Amygdala (tissue), 56 donors: ENCODE measurements at places on chromosomes 1 and 21.

- no peak for DNase-seq
These were observed 52.7 kb downstream of the TRMT1L start for GRCh38 chr1:185104083-185104482.

- DNase-seq = no peak
These were observed 48.7 kb downstream of the SMYD2 start for GRCh38 chr1:214329470-214330220.

- no peak for DNase-seq
These were observed 32.0 kb upstream of the TDRD10 start for GRCh38 chr1:154469844-154470560.

DNA sequence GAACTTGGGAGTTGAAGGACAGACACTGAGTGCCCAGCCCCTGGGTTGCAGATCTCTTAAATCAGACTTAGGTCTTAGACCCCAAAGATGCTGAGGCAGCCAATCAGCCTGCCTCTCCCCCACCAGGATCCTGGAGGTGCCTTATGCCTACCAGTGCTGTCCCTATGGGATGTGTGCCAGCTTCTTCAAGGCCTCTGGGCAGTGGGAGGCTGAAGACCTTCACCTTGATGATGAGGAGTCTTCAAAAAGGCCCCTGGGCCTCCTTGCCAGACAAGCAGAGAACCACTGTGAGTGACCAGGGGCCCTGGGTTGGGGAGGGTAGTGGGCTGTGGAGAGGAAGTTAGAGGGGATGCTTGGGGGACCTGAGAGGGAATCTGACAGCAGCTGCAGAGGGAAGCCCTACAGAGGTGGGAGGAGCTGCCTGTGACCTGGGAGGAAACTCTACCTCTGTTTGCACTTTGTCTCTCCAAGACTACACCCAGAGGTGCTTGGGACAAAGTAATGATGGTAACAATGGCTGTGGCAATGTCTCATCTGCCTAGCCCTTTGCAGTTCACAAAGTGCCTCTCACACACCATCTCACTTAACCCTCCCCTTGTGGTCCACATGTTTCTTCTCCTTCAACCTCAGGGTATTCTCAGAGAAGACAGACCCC is 31.5 kb downstream of the UBE2T start:
- DNase-seq = no peak

DNA sequence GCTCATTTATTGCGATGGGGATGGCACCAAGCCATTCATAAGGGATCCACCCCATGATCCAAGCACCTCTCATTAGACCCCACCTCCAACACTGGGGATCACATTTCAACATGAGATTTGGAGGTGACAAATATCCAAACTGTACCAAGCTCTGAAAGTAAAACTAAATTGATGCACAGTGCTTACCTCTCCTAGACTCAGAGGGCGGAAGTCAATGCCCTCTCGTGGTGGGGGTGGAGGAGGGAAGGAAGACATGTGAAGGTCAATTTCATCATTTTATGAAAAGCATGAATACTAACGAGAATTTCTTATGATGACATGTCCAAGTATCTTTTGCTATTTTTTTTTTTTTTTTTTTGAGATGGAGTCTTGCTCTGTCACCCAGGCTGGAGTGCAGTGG is 120.0 kb downstream of the PGBD5 start:
- DNase-seq = no peak

GRCh38 chr1:19208710-19209438 is 1.2 kb downstream of the UBR4 start:
- DNase-seq = no peak

GRCh38 chr1:81512252-81513003 is 288.3 kb upstream of the ADGRL2 start:
- DNase-seq = no peak

GRCh38 chr21:16211339-16212303 is 481.8 kb downstream of the USP25 start:
- no peak for DNase-seq

DNA sequence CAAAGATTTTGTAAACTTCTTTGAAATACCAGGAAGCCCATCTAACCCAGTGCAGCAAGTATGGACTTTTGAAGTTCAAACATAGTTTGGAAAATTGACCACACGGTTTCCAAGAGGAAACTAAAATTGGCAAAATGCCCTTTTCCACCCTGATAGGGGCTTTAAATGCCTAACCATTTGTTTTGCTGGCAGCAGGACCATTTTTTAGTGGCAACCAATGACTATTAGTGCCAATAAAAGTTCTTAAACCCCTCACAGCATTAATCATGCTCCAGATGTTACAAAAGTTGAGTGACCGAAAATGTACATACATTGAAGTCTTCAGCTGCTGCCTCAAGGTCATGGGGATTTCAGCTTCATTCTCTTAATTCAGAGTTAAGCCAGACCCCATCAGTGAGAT is 46.4 kb upstream of the ENAH start:
- no peak for DNase-seq

DNA sequence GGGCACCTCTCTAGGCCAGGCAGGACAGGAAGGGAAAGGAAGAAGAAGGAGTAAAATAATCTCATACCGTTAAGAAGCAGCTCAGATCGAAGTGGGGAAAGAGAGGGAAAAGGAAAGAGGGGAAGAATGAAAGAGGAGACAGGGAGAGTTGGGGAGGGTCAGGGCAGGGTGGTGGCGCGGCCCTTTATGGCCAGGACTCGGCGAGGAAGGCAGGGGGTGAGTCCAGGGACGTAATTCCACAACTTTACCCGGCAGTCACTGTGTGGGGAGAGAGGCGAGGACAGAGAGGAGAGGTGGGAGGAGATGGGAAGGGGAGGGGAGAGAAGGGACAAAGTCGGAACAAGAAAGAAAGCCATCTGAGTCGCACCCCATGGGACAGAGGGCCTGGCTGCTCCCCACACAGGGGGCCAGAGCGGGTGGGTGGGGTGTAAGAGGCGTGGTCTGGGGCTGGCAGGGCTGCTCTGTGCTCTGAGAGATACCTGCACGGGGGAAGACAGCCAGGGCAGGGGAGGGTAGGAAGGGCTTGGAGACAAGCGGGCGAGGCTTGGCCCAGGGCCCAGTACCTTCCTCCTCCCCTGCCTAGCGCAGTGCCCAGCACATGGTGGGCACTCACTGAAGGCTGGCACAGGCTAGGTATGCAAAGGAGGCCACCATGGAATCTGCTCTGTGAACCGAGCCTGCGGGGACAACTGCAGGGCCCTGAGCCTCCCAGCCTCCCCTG is 49.4 kb downstream of the KIF21B start:
- DNase-seq = no peak

- no peak for DNase-seq
These were observed 52.2 kb downstream of the XCL2 start for GRCh38 chr1:168491527-168492164.

GRCh38 chr1:214438530-214438929 is 112.9 kb downstream of the PTPN14 start:
- DNase-seq = no peak

DNA sequence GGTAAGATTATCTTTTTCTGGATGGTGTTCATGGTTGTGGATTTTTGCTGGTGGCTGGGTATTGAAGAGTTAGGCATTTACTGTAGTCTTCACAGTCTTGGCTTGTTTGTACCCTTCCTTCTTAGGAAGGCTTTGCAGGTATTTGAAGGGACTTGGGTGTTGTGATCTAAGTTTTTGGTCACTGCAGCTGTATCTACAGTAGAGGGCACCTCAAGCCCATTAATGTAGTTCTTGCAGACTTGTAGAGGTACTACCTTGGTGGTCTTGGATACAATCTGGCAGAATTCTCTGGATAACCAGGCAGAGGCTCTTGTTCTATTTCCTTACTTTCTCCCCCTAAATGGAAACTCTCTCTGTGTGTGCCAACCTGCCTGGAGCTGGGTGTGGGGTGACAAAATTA is 155.8 kb upstream of the BRINP3 start:
- no peak for DNase-seq

DNA sequence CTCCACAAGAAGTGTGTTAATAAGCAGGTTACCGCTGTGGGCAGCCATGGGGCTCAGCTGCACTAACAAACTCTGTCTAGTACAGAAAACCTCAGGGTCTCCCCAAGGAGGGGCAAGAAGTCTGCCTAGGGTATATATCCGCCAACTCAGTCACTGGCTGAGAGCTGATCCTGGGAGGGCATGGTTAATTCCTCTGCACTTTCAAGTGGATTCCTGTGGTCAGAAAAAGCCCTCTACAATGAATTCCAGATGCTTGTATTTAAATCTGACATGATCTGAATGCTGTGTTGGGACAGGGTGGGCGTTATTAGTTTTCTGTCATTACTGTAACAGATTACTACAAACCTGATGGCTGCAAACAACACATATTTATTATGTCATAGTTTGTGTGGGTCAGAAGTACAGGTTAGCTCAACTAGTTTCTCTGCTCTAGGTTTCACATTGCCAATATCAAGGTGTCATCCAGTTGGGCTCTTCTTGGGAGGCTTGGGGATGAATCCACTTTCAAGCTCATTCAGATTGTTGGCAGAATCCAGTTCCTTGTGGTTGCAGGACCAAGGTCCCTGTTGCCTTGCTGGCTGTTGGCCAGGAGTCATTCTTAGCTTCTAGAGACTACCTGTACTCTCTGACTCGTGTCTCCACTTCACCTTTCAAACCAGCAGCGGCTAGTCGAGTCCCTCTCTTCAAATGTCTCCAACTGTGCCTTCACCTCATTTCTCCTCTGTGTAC is 8.0 kb upstream of the SELE start:
- no peak for DNase-seq

GRCh38 chr1:230351983-230352382 is 74.1 kb downstream of the PGBD5 start:
- DNase-seq = no peak

DNA sequence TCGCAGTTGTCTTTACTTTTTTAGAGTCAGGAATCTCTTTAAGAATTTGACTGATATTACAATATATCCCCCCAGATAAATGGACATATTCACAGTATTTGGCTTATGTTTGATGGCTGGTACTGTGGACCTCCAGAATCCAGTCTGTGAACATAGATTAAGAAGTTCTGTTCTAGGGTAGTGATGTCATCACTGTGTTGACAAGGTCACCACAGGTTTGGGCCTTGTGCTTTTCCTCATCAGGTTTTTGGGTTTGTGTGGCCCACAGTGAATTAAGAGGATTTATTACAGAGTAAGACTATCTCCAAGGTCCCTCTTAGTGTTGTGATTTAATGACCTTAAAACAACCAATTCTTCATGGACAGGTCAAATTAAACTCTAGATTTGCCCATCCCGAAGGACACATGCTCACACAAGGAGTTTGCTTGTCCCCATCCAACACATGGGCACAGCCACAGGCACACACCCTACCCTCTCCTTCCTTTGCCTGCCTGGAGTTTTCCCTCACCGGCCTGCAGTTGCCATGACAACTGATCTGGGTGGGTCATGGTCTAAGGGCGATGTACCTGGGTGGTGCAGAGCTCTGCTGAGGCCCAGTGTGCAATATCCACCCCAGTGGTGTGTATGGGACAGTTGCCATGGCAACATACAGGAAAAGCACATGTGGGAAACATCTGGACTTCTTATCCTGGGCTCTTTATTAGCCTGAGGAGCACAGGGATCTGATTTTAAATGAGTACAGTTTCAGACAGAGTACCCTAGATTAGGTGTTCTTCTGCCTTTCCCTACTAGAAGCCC is 98.6 kb downstream of the NAV1 start:
- DNase-seq = no peak

DNA sequence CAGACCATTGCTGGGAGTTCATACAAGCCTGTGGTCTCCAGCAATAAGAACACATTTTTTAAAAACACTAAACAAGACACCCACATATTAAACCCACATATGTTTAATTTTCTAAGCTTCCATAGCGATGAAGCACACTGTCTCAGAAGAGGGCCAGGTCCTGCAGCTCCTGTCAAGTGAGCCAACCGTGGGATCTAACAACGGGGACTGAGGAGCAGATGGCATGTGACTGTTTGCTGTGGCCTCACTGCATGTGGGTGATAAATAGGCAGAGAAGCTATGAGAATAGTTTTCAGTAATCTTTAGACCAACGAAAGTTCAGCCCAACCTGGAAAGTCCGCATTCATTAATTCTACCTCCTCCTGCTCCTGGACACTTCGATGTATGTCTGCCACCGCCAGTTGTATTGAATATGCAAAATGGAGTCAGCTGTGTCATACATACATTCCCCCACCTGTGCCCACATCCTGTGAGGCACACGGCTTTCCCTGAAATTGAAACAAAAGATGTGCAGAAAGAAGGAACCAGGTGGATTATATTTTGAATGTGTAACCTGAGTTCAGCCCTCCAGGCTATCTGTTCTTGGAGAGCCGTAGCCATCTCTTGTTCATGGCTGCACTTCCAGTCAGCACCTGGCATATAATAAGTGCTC is 88.2 kb downstream of the MIS18A start:
- DNase-seq = no peak

- no peak for DNase-seq
These were observed 127.4 kb upstream of the NRIP1 start for GRCh38 chr21:15192243-15192642.

DNA sequence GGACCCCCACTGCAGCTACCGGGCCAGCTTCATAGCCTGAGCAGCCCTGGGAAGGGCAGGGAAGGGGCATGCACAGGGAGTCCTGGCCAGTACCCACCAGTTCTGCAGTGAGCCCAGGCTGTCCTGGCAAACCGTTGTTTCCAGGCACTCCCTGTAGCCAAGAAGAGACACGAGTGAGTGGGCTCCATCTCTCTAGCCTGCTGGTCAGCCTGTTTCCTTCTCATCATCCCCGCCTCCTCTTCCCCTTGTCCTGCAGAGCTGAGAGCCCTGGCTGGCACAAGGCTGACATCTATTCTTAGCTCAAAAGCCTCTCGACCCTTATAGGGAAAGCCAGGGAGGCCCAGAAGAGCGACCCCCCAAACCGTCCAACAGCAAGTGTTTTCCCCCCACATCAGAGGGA is 28.7 kb downstream of the COL16A1 start:
- DNase-seq = no peak

DNA sequence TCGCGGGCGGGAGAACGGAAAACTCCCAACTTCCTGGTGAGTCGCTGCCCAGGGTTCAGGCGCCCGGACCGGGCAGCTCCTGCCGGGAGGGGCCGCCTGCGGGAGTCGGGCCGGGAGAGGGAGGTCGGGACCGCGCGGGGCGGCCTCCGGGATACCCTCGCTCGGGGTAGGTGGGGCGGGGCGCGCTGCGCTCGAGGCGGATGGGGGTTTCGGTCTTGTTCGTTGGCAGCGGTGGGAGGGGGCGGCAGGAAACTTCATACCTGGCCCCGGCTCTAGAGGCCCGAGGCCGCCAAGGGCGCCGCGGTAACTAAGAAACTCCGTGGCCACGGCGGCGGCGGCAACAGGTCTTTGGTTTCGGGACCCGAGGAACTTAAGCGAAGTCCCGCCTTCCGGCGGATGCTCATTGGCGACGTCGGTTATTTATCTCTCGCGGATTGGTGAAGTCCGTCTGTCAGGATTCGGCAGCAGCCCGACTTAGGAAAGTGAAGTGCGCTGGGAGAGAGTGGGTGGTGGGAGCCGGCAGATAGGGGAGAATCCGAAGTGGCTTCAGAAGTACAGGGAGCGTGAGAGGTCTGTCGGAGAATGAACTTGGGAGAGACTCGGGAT is 546 bp downstream of the NEK7 start:
- DNase-seq = peak; percentile 79

DNA sequence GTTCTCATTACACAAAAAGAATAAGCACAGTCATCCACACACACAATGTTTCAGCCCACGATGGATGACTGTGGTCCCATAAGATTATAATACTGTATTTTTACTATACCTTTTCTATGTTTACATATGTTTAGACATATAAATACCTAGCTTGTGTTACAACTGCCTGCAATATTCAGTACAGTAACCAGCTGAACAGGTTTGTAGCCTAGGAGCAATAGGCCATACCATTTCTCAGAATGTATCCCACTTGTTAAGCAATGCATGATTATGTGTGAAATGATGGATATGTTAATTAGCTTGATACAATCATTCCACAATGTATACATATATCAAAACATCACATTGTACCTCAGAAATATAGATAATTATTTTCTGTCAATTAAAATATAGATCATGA is 33.2 kb upstream of the SAMD13 start:
- DNase-seq = no peak

- no peak for DNase-seq
These were observed 111.1 kb upstream of the BEND5 start for GRCh38 chr1:48887796-48888195.
